ENCODE measurements at places on chromosomes 1 and 21.

DNA sequence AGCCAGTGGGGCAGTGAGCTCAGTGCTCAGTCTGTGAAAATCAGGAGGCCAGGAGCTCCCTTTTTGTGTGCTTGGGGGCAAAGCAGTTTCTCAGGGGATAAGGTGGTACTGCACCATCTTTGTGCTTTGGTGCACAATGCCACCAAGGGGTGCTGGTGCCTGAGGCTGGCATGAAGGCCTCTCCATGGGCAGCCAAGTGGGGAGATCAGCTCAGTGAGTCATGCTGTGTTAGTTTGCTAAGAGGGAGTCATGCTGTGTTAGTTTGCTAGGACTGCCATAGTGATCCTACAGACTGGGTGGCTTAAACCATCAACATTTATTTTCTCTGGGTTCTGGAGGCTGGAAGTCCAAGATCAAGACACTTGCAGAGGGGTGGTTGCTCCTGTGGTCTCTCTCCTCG lies 428.1 kb downstream of the PRDM2 start:
- DNase-seq, result no peak

- peak; percentile 10 for DNase-seq
Measured at GRCh38 chr1:119409731-119410130, 5.2 kb upstream of the HSD3B2 start.

- no peak for DNase-seq
Measured at GRCh38 chr1:9241891-9242290, 7.3 kb downstream of the H6PD start.

- DNase-seq, result no peak
Measured at GRCh38 chr1:167784876-167785550, 63.2 kb downstream of the MPZL1 start.

DNA sequence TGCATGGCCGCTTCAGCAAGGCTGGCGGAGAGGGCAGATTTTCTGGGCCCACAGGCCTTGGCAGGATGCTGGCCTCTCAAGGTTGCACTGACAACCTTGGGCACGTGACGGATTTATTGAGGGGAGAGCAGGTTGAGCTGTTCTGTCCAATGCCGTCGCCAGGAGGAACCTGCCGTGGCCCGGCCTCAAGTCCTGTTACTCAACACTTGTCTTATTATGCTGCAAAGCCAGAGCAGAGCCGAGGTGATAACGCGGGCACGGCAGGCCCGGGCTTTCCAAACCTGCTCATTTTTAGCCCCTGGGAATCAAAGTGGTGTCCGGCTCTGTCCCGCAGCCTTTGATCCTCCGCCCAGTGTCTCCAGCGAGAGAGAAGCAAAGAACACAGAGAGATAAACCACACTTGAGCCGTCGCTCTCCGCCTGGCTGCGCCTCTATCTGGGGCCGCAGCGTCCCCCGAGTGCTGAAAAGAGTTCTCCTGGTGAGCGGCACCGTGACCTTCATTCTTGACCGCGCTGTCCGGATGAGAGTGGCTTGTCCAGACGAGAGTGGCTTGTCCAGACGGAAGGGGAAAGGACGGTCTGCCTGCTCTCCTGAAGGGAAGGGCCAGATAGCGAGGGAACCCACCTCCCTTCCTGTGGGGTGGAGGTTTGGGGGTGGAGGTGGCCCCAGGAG lies 162.3 kb upstream of the ARHGEF16 start:
- DNase-seq, result no peak

DNA sequence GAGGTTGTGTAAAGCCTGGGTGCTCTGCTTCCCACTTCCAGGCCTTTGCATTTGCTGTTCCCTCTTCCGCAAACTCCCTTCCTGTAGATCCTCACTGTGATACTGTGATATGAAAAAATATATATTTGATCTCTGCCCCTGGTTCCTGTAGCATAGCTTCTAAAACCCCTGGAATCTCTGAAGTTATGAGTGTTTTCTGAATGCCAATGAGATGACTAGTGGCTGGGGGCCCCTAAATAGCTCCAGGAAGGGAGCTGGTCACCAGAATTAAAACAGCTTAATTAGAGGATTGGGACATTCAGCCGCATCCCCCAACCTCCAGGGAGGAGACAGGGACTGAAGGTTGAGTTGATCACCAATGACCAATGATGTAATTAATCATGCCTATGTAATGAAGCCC lies 21.9 kb downstream of the DUSP10 start:
- no peak for DNase-seq

Measured in fibroblast of skin of left quadriceps (primary cell).